ENCODE measurements at places on chromosomes 12 and 14.
A peak's percentile ranks its signal among the peaks of the same experiment; 100 is the strongest.

- no peak for DNase-seq
Observed at GRCh38 chr14:93862265-93862664, 64.9 kb upstream of the FAM181A start.

GRCh38 chr14:37544407-37544806, 50.6 kb downstream of the FOXA1 start:
- DNase-seq: no peak

GRCh38 chr12:113932381-113933196, 33.5 kb downstream of the RBM19 start:
- DNase-seq: no peak

DNA sequence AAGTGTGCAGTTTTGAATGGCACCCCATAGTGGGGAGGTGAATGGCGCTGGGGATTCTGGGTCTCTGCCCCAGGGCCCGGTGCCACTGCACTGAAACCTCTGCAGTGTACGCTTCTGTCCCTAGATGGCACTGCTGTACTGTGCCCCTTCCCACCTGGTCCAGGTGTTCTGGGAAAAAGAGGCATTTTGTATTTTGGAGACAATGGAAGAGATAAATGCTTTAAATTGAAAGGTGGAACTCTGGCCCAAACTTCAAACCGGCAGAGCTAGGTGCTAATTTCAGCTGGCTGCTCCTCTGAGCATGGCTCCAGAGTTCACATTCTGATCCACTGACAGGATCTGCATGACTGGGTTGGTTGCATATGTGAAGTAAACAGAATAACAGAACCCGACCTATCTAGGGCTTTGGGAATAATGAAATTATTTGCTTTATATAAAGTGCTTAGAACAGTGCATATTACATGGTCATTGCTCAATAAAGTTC, 52.2 kb downstream of the KRT80 start:
- DNase-seq: peak; percentile 72

GRCh38 chr14:86515195-86515594, 985.3 kb downstream of the FLRT2 start:
- DNase-seq: no peak

GRCh38 chr14:45145214-45145613, 9.5 kb downstream of the FANCM start:
- no peak for DNase-seq

GRCh38 chr12:73867147-73867546, 670.5 kb upstream of the ATXN7L3B start:
- no peak for DNase-seq

GRCh38 chr12:30862486-30862885, 64.1 kb upstream of the TSPAN11 start:
- DNase-seq: no peak

GRCh38 chr14:53304726-53305381, 151.7 kb upstream of the DDHD1 start:
- no peak for DNase-seq

GRCh38 chr14:105343194-105343593, 28.6 kb downstream of the PACS2 start:
- no peak for DNase-seq

GRCh38 chr14:76965232-76965631, 63.3 kb downstream of the IRF2BPL start:
- no peak for DNase-seq

- peak; percentile 4 for DNase-seq
Observed at GRCh38 chr12:52126605-52127578, 47.4 kb downstream of the SMIM41 start.

DNA sequence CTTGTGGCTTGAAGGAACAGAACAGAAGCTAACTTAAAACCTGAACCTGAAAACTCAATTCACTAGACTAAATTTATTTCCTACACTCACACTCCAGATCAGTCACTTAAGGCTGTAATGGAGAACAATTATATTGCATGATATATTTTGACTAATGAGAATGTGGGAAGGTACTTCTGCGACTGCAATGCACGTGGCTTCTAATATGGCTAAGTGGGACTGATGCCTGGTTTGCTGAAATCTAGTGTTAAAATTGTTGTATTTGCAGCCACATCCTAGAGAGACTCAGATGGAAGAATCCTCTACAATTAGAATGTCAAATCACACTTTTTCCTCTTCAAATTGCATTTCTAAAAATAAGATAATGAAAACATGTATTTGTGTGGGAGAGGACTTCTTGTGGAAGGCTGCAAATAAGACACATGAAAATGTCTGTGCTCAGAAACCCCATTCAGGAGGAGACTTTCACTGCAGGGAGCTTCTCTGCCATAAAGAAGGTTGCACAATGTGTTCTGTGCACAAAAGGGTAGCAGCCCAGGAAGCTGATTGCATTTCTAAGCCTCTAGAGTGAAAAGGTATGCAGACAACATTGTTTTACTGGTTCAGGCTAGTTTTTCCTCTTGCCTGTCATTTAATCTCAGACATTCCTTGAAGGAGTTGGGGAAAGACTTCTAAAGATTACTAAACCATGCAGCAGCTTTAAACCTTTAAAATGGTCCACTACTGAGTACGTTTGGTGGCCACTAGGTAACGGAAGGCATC, 224.3 kb downstream of the NEDD1 start:
- no peak for DNase-seq

DNA sequence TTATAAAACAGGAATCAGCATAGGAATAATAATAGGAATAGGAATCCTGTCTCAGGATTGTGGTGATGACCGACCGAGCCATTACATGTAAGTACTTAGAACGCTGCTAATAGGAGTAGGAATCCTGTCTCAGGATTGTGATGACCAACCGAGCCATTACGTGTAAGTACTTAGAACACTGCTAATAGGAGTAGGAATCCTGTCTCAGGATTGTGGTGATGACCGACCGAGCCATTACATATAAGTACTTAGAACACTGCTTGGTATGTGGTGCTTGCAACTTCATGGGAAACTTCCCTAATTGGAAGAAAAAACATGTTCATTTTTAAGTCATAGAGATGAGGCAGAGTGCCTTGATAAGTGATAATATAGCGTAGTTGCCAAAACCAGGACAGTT, 30.0 kb downstream of the ELK3 start:
- no peak for DNase-seq

GRCh38 chr14:96617635-96618034, 115.5 kb downstream of the PAPOLA start:
- DNase-seq: no peak

- DNase-seq: no peak
Observed at GRCh38 chr14:64891173-64891838, 11.6 kb upstream of the SPTB start.

DNA sequence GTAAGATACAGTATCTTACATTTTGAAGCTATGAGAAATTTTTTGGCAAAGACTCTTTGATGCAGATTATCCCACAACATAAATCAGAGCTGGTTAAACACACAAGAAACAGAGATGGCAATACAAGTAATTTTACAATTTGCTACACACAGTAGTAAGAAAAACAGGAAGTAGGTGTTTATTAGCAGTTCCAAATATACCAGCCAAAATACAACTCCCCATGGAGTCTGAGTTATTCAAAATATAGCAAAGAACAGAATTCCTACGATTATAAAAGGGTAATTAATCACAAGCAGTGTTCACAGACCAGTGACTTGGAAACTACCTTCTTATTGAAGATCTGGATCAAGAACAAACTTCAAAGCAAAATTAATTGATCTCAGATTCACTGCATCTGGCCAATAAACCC, 83.9 kb downstream of the BMP4 start:
- DNase-seq: no peak

- no peak for DNase-seq
Observed at GRCh38 chr14:68921666-68922065, 57.4 kb downstream of the ACTN1 start.

DNA sequence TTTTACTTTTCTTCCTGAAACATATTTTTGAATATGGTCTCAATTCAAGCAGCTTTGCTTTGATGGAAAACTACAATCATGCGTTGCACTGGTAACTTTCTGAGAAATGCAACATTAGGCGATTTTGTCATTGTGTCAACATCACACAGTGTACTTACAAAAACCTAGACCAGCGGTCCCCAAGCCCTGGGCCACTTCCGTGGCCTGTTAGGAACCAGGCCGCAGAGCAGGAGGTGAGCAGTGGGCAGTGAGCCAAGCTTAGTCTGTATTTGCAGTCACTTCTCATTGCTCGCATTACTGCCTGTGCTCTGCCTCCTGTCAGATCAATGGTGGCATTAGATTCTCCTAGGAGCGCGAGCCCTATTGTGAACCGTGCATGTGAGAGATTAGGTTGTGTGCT, 163.7 kb upstream of the NOVA1 start:
- DNase-seq: no peak

DNA sequence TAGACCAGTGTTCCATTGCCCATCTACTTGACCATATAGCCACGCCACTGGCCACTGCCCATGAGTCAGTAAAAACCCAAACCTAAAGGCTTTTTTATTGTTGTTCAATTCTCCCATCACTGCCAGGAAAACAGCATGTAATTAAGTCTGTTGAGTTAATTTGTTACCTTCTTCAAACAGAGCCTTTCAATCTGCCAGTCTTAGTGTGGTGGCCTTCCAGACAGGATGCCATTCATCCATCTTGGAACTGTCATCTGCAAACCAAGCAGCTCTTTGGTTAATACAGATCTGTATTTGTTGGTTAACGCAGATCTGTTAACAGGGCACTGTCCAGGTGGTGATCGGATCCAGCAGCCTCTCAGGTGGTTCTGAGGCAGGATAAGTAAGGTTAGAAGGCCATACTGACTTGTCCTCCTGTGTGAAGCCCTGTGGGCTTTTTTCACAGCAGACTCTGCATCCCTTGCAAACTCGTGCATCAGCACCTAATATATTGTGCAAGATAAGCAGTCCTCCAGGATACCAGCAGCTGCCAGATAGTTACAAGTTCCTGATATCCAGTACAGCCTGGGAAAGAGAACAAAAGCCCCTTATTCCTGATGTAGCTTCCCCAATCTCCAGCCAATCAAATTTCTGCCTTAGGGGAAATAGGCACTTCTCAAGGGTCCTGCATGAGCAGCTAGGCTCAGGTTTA, 59.1 kb upstream of the DHRS4 start:
- no peak for DNase-seq

GRCh38 chr14:102033241-102033640, 53.6 kb downstream of the HSP90AA1 start:
- DNase-seq: no peak

- no peak for DNase-seq
Observed at GRCh38 chr14:63922696-63923421, 70.1 kb downstream of the SYNE2 start.

DNA sequence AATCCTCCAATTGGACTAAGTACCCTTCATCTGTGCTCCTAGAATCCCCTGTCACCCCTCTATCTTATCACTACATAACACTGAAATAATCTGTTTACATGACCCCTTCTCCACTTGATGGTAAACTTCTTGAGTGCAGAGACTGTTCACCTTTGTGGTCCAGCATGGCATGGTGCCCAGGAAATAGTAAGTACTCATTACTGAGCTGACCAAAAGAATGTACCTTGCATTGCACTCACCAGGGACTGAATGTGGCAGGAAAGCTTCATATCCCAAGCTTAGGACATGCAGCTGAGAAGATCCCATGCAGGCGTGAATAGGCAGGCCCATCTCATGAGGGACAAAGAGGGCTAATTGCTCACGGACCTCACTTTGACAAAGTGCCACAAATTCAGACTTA, 1.4 kb upstream of the GARIN2 start:
- no peak for DNase-seq

GRCh38 chr12:13175499-13175898, 21.0 kb upstream of the EMP1 start:
- no peak for DNase-seq

- DNase-seq: no peak
Observed at GRCh38 chr12:32466986-32467711, 67.8 kb downstream of the FGD4 start.

DNA sequence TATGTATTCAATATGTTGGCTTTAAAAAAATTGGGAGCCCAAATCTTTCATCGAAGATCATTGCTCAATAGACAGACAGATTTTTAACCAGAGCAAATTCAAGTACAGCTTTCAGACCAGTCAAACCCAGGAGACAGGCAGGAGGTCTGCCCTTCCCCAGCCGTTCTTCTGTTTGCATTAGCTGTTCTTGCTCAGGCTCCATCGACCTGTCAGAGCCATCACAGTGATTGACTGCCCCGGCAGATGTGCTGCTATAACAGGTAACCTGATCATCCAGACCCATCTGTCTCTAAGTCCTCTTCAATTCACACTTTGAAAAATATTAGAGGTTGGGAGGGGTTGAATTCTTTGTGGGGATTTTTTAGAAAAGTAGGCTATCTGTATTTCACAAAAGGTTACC, 453.5 kb downstream of the FOXG1 start:
- no peak for DNase-seq

DNA sequence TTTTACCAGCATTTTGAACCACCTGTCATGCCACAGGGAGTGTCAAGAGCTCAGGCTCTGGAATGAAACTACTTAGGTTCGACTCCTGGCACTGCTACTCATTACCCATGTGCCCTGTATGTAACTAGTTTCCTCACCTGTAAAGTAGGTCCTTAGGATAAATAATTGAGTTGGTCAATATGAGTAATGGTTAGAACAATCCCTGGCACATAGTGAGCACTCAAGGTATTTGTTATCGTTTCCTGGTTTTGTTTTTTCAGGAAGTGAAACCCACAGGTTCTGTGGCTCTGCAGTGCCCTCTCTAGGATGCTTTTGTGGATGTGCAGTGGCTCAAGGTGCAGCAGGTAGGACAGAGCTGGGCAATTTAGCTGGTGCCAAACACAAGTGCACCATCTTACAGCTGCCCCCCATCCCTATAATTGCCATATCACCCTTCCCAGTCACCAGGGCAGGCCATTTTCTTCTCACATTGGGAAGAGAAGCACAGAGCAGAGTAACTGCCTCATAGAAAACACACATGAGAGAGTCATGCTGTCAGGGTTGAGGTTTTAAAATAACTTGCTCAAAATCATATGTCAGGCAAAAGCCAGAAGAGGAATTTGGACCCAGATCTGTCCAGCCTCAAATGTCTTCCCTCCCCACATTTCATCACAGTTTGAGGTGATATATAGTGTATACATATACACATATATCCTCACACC, 297.5 kb downstream of the RPAP3 start:
- peak; percentile 35 for DNase-seq

DNA sequence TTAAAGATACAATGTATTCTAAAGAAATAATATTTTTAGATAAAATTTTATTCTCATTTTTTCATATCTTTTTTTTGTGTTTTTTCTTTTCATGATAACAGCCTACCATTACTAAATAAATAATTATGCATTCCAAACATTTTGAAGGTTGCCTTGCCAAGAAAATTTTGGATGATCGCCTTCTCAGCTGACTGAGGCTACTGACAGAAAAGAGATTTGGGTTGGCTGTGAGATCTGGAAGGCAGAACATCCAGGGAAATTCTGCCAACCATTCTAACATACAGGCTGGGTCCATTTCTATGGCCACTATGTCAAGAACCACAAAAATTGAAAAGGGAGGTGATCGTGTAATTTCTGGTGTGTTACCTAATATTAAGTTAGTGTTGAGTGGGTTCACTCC, 48.1 kb downstream of the GALNT8 start:
- DNase-seq: no peak
